ENCODE measurements at places on chromosomes 11 and 22.

DNA sequence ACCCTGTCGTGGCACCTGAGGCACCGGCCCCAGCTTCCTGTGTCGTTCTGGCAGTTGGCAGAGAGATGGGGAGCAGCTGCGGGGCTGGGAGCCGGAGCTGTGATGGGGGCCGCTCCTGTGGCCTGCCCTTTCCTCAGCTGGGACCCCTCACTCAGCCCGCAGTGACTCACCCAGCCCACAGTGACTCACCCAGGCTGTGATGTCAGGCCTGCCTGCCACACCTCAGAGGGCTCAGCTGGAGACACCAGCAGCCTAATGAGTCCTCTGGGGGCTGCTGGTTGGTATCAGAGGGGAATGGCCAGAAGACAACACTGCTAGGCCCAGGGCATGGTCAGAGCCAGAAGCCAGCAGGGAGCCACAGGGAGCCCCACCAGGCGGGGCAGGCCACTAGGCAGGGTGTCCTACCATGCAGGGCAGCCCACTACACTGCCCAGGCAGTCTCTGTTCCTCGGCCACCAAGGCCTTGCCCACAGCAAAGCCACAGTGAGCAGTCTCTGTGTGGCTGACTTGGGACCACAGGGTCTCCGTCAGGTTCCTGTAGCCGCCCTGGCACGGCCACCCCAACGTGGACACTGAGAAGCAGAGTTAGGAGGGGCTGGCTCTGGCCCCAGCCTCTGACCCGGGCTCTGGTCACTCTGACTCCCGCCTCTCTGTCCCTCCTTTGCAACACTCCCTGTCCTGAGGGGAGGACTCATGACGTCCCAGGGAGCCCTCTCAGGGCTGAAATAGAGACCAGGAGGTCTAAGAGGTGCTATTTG lies 4.2 kb upstream of the FXYD2 start:
- no peak for DNase-seq

GRCh38 chr11:17171916-17172315 lies 35.9 kb downstream of the PIK3C2A start:
- no peak for DNase-seq

DNA sequence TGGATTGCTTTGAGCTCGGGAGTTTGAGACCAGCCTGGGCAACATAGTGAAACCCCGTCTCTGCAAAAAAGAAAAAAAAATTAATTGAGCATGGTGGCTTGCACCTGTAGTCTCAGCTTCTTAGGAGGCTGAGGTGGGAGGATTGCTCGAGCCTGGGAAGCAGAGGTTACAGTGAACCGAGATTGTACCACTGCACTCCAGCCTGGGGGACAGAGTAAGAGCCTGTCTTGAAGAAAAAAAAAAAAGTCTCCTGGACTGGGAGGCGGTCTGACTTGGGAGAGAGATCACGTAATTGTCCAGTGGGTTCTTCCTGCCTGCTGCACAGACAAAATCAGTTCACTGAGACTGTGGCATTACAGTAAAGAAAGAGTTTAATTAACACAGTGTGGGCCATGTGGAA lies 3.1 kb upstream of the MTCH2 start:
- DNase-seq, result no peak

GRCh38 chr11:10935015-10935559 lies 77.2 kb upstream of the ZBED5 start:
- no peak for DNase-seq

- DNase-seq, result no peak
These were observed 660.5 kb downstream of the NTM start for GRCh38 chr11:132030896-132031295.

DNA sequence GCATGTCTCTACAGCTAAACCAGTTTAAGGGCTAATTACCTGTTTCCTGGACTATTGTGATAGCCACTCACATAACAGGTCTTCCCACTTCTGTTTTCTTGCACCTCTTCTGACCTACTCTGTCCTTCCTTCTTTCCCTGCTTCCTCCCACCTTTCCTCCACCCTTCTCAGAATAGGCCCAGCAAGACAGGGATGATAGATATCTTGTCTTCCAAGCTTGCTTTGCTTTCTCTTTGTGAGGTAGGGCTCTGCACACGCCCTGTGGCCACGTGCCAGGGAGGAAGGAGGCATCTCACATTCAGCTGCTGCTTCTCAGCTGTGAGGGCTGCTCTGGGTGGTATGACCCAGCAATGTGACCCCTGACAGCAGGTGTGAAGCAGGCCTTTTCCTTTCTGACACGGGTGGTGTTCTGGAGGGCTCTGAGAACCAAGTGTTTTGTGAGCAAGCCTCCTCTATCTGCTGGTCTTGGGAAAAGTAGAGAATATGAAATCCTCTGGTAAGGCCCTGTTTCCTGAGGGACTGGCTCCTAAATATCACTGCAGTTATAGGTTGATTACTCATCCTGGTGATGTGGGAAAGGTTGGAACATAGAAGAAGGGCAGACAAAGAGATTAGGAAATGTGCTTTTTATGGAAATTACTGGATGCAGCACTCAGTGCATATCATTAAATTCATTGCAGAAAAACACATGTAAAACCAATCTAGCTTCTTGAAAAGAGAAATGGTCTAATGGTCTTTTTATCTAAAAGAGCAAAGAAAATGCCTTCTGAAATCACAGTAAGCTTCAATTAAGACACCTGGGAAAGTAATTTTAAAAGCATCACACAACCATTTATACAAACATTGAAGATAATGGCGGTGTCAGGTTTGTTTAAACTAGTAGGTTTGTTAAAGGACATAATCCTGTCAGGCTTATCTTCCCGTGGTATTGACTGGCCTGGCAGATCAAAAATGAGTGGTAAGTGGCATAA lies 8.5 kb downstream of the AMOTL1 start:
- no peak for DNase-seq

- no peak for DNase-seq
These were observed 53.4 kb downstream of the SCGB1A1 start for GRCh38 chr11:62472063-62472884.

Data from sciatic nerve (tissue), 2 donors.